ENCODE measurements at places on chromosomes 7 and 10.
A peak's percentile ranks its signal among the peaks of the same experiment; 100 is the strongest.

DNA sequence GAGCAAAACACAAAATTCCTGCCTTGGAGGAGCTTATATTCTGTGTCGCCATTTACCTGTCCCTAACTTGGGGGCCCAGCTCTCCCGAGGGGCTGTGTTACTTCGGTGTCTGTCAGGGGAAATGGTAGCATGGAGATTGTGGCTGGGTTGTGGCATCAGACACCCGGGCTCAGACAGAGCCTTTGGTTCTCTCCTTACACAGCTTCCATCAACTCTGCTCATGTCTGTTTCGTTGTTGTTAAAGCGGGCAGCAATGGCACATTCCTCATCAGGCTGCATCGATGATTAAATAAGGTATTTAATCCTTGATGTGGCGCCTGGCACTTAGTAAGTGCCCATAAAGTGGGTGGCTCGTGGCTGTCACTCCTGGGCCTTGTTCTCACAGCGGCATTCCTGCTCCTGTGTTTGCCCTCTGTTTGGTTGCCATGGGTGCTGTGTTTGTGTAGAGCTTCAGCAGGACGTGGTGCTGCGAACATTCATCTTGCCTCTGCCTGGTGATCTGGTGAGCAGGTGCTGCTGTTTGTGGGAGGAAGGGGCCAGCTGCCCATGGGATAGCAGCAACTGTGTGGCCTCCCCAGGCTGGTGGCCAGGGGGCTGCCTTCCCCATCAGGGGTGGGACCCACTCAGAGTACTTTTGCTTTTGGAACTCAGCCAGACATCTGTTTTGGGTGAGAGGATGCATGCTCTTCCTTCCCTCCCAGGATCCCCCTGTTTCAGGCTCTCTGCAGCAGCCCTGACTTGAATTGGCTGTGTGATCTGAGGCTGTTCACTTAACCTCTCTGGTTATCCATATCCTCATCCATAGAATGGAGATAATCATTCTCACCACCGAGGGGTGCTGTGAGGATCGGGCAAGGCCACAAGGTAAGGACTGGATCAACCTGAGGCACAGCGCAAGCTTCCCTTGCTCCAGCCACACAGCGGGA, 207.2 kb upstream of the SVIL start:
- peak; percentile 80 for DNase-seq

DNA sequence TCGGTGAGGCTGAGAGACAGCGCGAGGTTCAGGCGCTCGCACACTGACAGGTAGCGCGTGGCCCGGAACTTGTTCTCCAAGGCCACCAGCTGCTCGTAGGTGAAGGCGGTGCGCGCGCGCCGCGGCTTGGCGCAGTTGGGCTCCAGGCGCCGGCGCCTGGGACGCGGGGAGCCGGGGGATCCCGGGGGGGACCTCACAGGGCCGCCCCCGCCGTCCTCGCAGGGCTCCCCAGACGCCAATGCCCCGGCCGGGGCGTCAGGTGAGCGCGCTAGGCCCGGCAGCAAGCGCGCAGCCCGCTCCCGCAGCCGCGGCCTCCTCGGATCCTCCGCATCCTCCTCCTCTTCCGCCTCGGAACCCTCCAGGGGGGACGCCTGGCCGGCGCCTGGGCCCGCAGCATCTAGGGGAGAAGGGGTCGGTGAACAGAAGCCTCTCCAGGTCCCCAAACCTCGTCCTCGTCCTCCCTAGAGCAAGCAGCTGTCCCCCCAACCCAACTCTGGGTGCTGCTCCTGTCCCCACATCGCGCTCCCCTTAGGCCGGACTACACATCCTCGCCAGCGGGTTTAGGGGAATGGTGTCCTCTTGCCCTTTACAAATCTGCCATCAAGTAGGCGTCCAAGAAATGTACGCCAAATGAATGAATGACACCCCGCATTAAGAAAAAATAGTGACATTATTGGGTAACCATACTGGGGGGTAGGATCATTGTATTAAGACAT, 1.9 kb downstream of the NKX1-2 start:
- DNase-seq: no peak

DNA sequence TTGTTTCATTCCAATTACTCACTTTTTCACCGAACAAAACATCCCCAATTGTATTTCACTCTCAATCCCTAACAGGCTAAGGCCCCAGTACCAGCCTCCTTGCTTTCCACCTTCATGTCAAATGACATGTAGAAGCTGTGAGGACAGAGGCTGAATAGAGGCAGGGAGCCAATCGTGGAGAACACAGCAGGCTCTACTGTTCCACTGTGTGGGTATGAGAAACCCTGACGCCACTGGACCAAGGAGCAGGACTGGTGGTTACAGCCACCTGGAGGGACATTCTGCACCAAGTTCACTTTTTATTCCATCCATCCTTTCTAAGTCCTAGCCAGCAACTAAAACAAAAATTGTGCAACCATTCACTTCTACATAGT, 502.8 kb downstream of the SORCS1 start:
- no peak for DNase-seq

DNA sequence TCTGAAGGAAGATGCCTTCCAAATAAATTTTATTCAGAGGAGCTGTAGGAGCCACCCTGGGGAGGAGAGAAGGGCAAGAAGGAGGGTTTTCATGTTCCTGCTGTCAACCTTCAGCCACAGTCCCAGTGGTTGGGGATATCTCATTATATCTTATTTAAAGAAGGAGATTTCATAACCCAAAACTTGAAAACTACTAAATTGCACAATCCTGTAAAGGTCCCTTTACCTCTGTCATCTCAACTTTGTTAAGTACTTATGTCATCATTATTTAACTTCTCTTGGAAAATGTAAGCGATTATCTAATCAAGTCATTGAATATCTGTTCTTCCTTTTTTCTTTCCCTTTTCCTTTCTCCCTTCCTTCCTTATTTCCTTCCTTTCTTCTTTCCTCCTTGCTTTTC, 794.5 kb upstream of the IGFBP3 start:
- DNase-seq: no peak

DNA sequence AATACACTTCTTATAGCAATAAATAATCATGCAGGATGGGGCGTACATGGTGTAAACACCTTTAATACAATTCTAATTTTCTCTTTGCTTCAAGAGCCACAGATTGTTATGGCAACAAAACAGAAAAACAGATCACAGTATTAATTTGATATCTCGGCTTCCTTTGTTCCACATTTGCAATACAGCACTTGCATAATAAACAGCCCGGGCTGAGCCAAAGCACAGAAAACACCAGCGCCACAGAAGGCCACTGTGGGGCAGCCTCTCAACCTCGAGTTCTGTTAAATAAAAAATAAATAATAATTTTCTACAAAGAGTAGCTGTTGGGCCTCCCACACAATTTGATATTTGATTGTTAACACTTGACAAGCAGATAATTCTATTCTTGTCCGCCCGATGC, 255.9 kb downstream of the USP6NL start:
- DNase-seq: no peak

DNA sequence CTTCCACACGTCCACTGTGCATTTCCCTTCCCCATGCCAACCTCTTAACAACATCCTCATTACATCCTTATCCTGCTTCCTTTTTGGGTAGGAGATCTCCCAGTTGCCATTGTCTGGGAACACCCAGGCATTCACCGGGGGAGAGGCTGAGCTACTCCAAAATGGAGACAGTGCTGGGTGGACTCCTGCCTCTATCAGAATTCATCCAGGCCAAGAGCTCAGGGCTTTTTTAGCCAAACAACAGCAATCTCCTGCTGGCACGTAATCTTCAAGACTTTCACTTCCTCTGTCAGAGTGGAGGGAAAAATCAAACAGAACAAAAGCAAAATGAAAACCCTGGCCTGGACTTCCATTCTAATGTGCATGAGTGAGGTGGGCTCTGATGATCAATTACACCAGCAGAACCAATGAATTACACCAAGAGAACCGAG, 245.0 kb downstream of the PRPF18 start:
- DNase-seq: no peak

GRCh38 chr7:17986851-17987250, 40.8 kb downstream of the PRPS1L1 start:
- DNase-seq: no peak

GRCh38 chr7:120441850-120442249, 168.9 kb downstream of the KCND2 start:
- DNase-seq: no peak

DNA sequence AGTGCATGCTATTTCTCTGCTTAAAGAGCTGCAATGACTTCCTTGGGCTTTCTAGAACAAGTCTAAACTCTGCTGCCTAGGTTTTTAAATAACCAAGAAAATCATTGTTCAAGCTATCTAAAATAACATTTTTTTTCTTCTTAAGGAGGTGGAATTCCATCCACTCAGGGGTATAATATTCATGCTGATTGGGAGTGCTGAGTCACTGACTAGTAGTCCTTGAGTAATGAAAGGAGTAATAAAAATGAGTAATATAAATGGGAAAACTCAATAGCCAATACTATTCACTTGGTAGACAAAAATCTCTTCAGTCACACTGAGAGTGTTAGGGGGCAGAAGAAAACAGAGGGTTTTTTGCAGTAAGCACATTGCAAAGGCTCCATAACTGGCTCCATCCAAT, 72.0 kb downstream of the GFRA1 start:
- no peak for DNase-seq

GRCh38 chr10:124265391-124265745, 153.4 kb downstream of the OAT start:
- peak; percentile 32 for DNase-seq

GRCh38 chr7:75740846-75741497, 2.2 kb upstream of the HIP1 start:
- DNase-seq: peak; percentile 72

- no peak for DNase-seq
Observed at GRCh38 chr7:149625947-149626392, 128.4 kb upstream of the ZNF746 start.

GRCh38 chr10:102580230-102580629, 64.0 kb upstream of the TRIM8 start:
- DNase-seq: no peak

- no peak for DNase-seq
Observed at GRCh38 chr10:123175389-123176387, 21.5 kb downstream of the BUB3 start.

GRCh38 chr10:7409045-7409731, 1.6 kb downstream of the SFMBT2 start:
- no peak for DNase-seq

- no peak for DNase-seq
Observed at GRCh38 chr10:96441987-96442643, 71.6 kb downstream of the TLL2 start.

DNA sequence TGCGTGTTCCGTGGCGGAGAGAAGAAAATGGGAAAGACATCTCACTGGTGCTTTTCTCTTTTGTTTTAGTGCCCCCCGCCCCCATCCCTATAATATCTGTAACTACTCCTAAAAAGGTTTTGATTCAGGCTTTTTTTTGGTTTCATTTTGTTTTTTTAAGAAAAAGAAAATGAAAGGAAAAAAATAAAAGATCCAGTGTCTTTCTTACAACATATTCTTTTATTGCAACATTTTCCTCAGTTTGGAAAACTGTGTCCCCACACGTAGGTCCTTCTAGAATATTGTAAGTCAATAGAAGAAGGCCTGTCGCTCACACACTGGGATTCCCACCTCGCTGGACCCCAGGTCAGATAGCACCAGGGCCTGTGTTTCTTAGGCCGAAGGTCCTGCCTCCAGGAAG, 20.6 kb downstream of the AIFM2 start:
- DNase-seq: no peak

GRCh38 chr10:29730969-29731368, 96.2 kb upstream of the SVIL start:
- no peak for DNase-seq

GRCh38 chr7:24831240-24831639, 74.0 kb upstream of the GSDME start:
- DNase-seq: no peak

GRCh38 chr10:95881316-95881715, 26.5 kb upstream of the CC2D2B start:
- no peak for DNase-seq

DNA sequence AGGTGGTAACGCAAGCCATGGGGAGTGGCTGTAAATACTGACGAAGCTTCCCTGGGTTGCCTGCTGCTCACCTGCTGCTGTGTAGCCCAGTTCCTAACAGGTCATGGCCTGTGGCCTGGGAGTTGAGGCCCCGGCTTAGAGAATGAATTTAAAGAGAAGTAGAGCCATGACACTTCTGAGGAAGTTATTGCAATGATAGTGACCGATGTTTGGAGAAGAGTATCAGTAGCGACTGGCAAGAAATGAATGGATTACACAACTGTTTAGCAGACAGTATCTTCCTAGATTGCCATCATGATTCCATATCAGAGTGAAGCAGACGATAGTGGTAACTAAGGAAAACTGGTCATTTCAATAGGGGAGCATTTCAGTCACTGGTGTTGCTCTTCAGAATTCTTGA, 249.6 kb downstream of the PLXDC2 start:
- DNase-seq: no peak

DNA sequence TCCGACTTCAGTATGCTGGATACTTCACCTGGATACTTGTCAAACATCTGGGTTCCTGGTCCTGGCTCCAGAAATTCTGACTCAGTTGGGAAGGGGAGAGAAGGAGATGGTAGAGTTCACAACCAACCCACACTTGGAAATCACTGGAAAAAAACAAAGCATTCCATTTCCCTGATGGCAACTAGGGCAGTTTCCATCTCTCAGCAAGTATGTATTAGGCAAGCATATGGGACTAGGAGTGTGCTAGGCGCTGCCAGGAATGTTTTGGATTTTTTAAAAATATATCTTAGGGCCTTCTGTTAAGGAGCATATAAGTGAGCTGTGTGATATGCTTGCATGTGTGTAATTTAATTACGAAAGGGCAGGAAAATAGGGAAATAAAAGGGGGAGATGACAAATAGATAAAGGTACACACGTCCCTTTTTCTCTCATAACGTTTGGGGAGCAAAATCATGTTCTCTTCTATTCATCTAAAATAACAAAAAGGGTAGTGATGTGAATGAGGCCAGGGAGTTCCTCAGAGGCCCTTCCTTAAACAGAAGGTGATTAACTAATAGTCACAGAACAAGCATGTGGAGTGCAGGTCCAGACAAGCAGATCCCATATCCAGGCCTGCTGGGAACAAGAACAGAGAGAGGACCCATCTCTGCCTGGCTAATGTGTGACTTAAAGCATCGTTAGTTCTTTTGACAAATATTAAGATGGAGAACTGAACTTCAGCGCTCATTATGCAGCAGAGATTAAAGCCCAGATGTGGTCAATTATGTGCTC, 64.5 kb upstream of the NFE2L3 start:
- DNase-seq: no peak

GRCh38 chr10:22345301-22346095, at the start of gene SPAG6:
Gene SPAG6 (plus strand): TSS chr10:22345496. CDS start chr10:22345612, 116 bp downstream.
- peak; percentile 86 for DNase-seq

- DNase-seq: no peak
Observed at GRCh38 chr10:35933940-35934641, 292.0 kb upstream of the FZD8 start.

DNA sequence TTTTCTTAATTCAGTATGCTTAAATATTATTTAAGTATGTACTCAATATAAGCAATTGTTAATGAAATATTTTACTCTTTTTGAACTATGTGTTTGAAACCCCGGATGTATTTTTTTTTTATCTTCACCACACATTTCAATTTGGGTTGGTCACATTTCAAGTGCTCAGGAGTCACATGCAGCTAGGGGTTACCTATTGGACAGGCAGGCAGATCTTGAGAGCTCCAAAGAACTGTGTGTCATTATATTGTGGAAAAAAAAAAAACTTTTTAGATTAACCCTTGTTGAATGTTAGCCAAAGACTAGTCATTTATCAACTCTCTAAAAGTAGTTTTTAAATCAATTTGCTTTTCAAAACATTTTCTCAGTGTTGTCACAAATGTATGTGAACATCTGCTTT, 37.2 kb downstream of the IKZF1 start:
- DNase-seq: no peak

- DNase-seq: no peak
Observed at GRCh38 chr10:127041552-127041951, 136.3 kb downstream of the DOCK1 start.
